ENCODE measurements at places on chromosomes 7 and 10. TPM values are rescaled to one million over a fixed set of nuclear protein-coding genes. Genes with fewer than 3 reads are reported as not detected.

SUMF2 gene
- total RNA-seq: 165 TPM

CYP2C19 gene
- not detected for total RNA-seq

MASTL gene
- total RNA-seq: 12.6 TPM

ABCC2 gene
- total RNA-seq: 1.5 TPM
